Smooth muscle cell of the umbilical artery (primary cell): ENCODE measurements at places on chromosomes 3 and 15. TPM values are rescaled to one million over a fixed set of nuclear protein-coding genes. Genes with fewer than 3 reads are reported as not detected.

SCN11A gene
- not detected in 2 replicates for total RNA-seq

CLCN2 gene
- 2.4 and 2.8 TPM in 2 replicates for total RNA-seq

RPL39L gene
- total RNA-seq, result 9.2 and 9.6 TPM in 2 replicates

ESYT3 gene
- total RNA-seq, result 0.59 and 1.6 TPM in 2 replicates

CADPS gene
- 16.9 and 57.3 TPM in 2 replicates for total RNA-seq

SENP7 gene
- total RNA-seq, result 8.9 and 9.9 TPM in 2 replicates

MB21D2 gene
- 19.1 and 25.5 TPM in 2 replicates for total RNA-seq

COL7A1 gene
- 52.0 and 55.2 TPM in 2 replicates for total RNA-seq

GOLGA8K gene
- 0.30 TPM in 1 of 2 replicates, not detected in the other for total RNA-seq

LRRC15 gene
- total RNA-seq, result 2.2 and 2.4 TPM in 2 replicates

RFTN1 gene
- 53.4 and 76.3 TPM in 2 replicates for total RNA-seq

CALML4 gene
- total RNA-seq, result 0.30 and 2.1 TPM in 2 replicates

OR5K2 gene
- total RNA-seq, result not detected in 2 replicates

DPPA2 gene
- not detected in 2 replicates for total RNA-seq

IL5RA gene
- total RNA-seq, result not detected in 2 replicates

AP3B2 gene
- total RNA-seq, result 0.23 and 0.89 TPM in 2 replicates

GRAMD1C gene
- 2.1 and 6.6 TPM in 2 replicates for total RNA-seq

EPHA6 gene
- not detected in 2 replicates for total RNA-seq

CFAP92 gene
- under 0.01 and 0.05 TPM in 2 replicates for total RNA-seq

CCR3 gene
- not detected in 2 replicates for total RNA-seq

IQCF5 gene
- total RNA-seq, result not detected in 2 replicates

GOLGA6L1 gene
- total RNA-seq, result not detected in 2 replicates

TLR9 gene
- under 0.01 TPM in 1 of 2 replicates, not detected in the other for total RNA-seq

SNTN gene
- not detected in 2 replicates for total RNA-seq

GOLGA8G gene
- total RNA-seq, result under 0.01 TPM in 1 of 2 replicates, not detected in the other

ST8SIA2 gene
- total RNA-seq, result not detected in 2 replicates

FILIP1L gene
- 20.7 and 41.9 TPM in 2 replicates for total RNA-seq

EPHB1 gene
- 1.8 and 8.9 TPM in 2 replicates for total RNA-seq

GABRA5 gene
- 3.9 and 5.7 TPM in 2 replicates for total RNA-seq

CCR8 gene
- not detected in 2 replicates for total RNA-seq

RPLP1 gene
- total RNA-seq, result 29.3 and 47.2 TPM in 2 replicates

CPN2 gene
- not detected in 2 replicates for total RNA-seq

KLF15 gene
- total RNA-seq, result 0.59 TPM in 1 of 2 replicates, not detected in the other

GOLGA6L2 gene
- total RNA-seq, result not detected in 2 replicates

ACTRT3 gene
- 3.4 and 4.8 TPM in 2 replicates for total RNA-seq

FANCD2OS gene
- not detected in 2 replicates for total RNA-seq
